ENCODE measurements at places on chromosomes 12 and 14.

DNA sequence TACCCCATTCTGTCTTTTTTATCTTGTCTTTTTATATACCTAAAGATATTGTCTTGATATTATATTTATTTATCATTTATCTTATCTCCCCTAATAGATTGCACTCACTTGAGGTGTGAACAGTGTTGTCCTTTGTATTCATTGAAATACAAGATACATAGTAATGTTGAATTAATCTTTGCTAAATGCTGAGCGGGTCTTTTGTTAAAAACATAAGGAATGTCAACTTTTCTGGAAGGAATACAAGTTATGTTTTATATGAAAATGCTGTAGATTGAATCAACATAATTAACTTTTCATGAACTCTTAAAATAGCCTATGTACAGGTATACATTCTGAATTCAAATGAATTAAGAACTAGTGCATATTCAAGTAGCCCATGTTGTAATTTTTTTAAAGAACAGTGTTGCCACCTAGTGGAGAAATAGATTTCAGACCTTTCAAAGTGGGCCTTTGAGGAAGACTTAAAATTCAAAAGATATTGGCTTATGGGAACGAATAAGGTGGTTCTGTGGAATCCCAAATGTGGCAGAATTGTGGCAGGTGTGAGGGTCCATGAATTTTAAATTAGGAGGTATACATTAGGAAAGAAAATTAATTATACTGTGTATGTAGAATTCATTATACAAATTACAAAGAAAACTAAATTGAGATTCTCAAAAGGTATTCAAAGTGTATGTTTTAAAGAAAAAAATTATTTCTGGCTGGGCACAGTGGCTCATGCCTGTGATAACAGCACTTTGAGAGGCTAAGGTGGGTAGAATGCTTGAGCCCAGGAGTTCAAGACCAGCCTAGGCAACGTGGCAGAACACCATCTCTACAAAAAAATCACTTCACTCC, 19.1 kb downstream of the BBOF1 start:
- no peak for DNase-seq

- no peak for DNase-seq
These were observed 65.2 kb upstream of the PSMC1 start for GRCh38 chr14:90191154-90191553.

DNA sequence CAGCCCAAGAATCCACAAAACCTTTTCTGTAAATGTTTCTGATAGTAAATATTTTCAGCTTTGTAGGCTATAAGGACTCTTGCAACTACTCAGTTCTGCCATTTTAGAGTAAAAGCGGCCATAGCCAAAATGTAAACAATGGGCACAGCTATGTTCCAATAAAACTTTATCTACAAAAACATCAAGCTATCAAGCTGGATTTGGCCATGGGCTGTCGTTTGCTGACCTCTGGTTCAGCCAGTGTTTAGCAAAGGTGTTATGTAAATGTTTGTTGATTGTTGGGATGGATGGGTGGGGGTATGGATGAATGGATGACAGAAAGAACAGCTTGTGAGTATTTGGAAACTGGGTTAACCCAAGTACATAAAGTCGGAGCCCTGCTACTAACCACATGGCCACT, 111.1 kb upstream of the VRK1 start:
- DNase-seq: no peak

- no peak for DNase-seq
These were observed 422.3 kb upstream of the DCN start for GRCh38 chr12:91604897-91605296.
